NCI-H1105 (cell line): ENCODE measurements at places on chromosomes 12 and 14.
A peak's percentile ranks its signal among the peaks of the same experiment; 100 is the strongest.

DNA sequence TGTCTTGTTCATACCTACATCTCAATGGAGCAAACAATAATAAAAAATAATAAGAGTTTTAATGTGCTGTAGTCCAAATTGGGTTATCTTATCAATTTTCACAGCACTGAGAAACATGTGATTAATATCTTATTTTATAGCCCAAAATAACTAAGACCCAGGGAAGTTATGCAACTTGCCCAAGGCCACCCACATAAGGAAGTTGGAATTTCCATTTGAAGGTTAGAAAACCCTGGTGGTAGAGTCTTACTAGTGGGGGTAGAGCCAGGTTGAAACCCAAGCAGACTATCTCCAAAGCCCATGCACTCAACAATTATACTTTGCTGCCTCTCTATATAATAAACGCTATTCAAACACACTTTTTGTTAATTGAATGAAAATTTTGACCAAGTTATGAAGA is 270.0 kb upstream of the CAND1 start:
- no peak for DNase-seq

DNA sequence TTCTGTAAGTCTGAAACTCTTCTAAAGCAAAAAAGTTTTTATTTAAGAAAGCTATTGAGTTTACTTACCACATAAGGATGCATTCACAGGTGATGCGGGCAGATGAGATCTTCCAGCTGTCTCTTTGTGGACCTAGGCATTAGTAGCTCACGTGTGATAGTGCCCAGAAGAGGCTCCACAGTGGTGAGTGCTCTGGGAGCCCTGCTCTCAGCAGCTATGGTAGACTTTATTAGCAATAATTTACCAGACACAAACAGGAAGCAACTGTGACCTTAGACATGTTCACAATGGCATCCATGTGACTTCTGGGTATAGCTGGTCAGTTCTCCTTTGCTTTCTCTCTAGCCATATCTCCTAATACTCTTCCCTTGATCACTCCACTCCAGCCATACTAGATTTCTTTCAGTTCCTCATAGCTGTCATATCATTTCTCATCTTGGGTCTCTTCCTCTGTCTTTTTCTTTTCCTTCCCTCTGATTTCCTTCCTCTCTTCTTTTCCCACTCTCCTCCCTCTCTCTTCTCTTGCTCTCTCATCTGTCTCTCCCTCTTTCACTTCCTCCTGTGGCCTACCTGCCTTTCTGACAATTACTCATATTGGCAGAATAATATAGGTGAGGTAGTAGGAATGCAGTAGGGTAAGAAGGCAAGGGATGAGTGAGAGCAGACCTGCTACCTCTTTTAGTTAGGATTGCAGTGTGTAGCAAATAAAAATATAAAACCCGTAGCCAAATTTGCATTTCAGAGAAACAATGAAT is 75.2 kb upstream of the SCAF11 start:
- no peak for DNase-seq

- no peak for DNase-seq
Observed at GRCh38 chr12:104676636-104677035, 219.9 kb downstream of the CHST11 start.

DNA sequence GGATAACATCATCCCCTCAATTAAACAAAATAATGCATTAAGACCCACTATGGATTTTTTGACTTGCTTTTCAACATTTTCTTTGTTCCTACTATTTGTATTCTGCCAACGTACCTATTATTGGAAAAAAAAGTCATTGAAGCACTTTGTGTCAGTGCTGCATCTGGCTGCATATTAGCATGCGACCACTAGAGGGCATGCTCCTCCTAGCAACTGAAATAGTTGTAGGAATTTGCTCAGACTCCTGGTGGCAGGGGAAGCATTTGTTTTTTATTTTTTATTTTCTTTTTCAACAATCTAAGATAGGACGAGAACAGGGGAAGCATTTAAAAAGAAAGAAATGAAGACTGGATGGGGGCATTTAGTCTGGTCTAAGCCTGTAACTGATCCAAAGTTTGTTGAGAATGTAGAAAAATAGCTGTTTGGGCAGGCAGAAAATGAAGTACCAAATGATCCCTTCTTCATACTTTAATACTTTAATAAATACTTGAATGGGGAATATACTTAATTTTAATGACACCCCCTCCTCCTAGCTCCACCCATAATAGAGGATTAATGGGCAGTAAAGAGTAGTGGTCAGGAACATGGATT is 14.5 kb upstream of the CLEC4A start:
- peak; percentile 38 for DNase-seq

DNA sequence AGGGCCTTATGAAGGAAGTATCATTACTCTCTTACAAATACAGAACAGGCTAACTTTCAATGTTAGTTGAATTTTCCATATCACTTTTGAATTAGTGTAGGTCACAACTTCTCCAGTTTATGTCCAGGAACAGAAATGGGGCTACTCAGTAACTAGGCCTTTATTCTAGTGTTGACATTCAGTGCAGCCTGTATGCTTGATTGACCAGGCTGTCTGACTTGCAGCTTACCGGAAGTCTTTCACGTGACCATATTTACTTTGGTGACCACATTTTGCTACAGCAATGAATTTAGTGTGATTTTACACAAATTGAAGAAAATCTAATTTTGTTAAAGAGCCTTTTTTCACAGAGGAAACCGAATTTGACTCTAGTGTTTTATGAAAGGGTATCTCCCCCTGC is 12.4 kb downstream of the MTERF2 start:
- DNase-seq: no peak
